ENCODE measurements at places on chromosomes 6 and 20. TPM values are rescaled to one million over a fixed set of nuclear protein-coding genes. Genes with fewer than 3 reads are reported as not detected.

Gene NRSN1
- total RNA-seq = not detected

Gene FITM2
- 5.3 TPM for total RNA-seq

Gene PLEKHG1
- total RNA-seq = 10.7 TPM

DNA sequence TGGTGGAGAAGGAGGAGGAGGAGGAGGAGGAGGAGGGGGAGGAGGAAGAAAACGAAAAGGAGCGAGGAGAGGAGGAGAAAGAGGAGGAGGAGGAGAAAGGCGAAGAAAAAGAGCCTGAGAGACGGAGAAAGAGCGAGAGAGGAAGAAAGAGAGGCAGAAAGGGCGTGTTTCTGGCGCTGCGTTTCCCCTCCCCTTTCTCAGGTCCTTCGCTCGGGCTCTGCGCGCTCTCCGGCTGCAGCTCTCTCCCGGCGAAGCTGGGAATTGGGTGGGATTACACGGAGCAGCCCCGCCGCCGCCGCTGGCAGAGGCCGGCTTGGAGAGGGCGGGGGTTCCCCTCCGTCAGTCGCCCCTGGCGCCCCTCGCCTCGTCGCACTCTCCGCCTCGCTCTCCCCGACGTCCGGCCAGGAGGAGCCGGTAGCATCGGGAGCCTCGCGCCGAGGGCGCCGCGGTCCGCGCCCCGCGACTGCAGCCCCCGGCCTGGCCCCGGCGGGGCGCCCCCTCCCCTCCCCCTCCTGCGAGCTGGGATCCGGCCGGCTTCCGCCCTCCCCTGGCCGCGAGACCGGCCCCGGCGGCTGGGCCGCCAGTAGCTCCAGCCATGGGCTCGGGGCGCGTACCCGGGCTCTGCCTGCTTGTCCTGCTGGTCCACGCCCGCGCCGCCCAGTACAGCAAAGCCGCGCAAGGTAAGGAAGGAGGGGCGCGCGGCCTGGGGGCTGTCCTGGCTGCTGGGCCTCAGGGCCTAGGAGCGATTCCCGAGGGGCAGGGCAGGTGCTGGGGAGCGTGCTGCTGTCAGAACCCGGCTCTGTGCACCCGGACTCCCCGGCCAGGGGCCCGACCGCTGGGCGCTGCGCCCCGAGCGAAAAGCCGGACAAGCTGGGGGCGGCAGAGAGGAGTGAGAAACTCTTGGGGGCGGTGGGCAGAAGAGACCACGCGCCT lies at the start of gene SCUBE3:
SCUBE3 (plus strand) TSS at position 133 of the 933 bp plus-strand sequence; CDS start at position 596, 463 bp downstream.
- DNase-seq = no peak
- peaks cover 23% of the 10 kb centered on the region for H3K4me1 ChIP-seq
- no peaks in the 10 kb centered on the region for H3K27me3 ChIP-seq
- peak within 1 kb of the TSS; percentile 77 for H3K4me3 ChIP-seq
- H3K36me3 ChIP-seq = no peaks in the 10 kb centered on the region

- DNase-seq = no peak
- H3K36me3 ChIP-seq = peaks cover 8% of the 10 kb centered on the region
- H3K4me3 ChIP-seq = no peak overlapping the region
- peaks cover 9% of the 10 kb centered on the region for H3K4me1 ChIP-seq
- H3K27ac ChIP-seq = no peak overlapping the region
- H3K27me3 ChIP-seq = no peaks in the 10 kb centered on the region
Measured at GRCh38 chr6:32840604-32841246, 2.2 kb upstream of the TAP2 start.

GRCh38 chr20:40945754-40946450 lies 82.7 kb upstream of the TOP1 start:
- H3K27me3 ChIP-seq = no peaks in the 10 kb centered on the region
- no peak for DNase-seq
- no peak overlapping the region for H3K4me3 ChIP-seq

Measured in ascending aorta (tissue), 2 donors.